ENCODE measurements at places on chromosomes 5 and 9.

DNA sequence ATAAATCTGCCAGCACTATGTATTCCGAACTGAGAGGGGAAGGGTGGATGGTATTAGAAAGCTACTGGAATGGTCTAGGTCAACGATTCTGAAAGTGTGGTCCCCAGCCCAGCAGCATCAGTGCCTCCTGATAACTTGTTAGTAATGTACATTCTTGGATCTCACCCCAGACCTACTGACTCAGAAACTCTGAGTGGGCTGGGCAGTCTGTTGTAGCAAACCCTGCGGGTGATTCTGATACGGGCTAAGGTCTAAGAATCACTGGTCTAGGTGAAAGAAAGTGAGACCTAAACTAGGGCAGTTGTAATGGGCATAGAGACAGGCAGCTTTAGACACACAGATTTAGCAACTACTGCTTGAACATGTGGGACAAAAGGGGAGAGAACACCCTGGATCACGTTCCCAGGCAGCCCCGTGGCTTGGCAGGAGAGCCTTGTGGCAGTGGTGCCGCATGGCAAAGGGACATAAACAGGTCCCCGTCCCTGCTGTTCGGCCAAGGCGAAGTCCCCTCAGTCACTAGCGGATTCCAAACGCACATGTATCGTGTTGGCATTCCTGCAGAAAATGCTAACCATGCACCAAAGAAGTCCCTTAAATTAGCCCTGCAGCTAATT lies 216.3 kb downstream of the TTLL11 start:
- no peak for DNase-seq

- peak; percentile 70 for DNase-seq
Measured at GRCh38 chr5:83718195-83718825, 2.3 kb downstream of the HAPLN1 start.

DNA sequence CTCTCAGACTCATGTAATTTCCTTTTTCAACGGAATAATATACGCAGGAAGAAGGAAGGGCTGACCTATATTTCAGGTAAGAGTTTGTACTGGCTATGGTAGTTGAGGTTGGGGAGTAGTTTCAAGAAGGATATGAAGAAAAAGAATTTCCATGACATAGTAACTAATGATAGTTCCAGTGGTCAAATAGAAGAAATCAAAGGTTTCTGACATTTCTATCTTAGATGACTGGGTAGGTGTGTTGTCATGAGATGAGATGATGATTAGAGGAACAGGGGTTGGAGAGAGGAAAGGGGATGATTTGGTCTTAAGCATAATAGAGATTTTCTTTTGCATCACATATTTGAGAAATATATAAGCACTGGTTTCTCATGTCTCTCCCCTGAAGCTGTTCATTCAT lies 166.0 kb downstream of the SPATA31D1 start:
- DNase-seq, result no peak

DNA sequence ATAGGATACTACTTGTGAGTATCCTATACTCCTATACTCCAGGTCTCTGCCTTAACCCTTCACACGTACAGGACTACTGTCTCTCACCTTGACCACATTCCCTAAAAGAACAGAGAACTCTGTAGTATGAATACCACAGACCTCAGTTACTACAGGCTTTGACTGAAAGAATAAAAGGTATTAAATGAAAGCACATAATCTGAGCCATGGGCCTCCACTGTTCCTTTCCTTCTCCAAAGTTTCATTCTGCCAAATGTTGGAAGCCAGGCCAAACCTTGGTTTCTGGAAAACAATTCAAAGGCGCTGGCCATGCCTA lies 191.5 kb downstream of the TSSK1B start:
- no peak for DNase-seq

DNA sequence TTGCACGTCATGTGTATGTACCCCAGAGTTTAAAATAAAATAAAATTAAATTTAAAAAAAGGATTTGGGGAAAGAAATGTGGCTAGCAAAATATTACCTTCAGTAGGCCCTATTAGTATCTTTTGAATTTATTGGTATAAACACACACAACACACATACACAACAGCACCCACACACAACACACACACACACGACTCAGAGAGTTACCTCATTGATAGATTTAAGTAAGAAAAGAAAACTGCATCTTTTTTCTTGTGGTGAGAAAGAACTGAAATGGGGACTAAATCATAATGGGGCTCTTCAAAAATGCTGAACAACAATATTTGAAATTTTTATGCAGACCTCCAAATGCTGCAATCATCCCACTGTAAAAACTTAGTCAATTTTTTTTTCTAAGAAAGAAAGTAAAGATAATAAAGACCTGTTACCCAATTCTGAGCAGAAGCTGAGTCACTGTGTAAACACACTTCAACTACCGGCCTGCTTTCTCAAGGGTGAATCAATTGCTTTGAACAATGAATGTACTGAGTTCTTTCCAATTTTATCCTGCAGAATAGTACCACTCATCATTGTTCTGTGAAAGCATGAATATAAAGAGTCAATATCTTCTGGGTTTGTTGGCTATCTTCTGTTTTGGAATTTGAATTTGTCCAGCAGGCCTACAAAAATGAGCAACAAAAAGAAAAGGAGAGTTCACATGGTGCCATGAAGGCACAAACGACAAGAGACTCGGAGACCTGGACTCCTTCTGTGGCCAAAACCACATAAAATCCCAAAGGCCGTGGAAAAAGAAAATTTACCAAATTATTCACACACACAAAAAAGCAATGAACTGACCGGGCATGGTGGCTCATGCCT lies 57.9 kb upstream of the CCNG1 start:
- no peak for DNase-seq

DNA sequence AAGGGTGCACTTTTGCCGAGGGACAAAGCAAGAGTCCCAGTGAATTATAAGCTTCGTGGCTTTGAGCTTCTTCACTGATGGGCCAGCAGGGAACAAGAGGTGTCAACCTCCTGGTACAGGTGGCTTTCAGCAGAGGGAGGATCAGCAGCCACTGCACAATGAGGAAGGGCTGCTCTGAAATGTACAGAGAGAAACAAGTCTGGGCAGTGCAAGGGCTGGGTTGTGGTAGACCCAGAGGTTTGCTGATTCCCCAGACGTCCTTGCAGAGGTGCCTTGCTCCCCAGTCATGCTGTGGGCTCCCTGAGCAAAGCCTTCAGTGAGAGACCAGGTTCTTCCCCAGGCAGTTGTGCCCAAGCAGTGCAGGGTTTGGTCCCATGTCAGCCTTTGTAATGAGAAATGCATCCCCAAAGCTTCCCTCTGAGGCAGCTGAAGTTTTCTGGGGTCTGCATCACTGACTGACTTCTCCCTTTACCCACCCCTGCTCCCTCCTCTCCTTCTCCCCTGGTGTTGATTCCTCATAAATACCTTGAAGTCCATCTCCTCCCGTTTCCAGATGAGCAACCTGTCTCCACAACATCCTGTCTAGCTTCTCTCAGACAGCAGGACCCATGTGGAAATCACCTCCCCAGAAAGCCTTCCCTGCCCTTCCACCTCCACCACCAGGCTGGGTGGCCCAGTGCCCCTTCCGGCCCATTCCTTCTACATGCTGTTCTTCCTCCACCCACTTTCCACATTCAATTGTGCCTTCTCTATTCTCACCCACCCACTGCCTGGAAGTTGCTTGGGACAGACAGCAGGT lies 599.6 kb upstream of the ADAMTS16 start:
- no peak for DNase-seq

GRCh38 chr5:132489871-132490483 lies 596 bp downstream of the IRF1 start:
- no peak for DNase-seq

GRCh38 chr9:35073279-35073612 lies 821 bp upstream of the VCP start:
- DNase-seq, result no peak

GRCh38 chr5:135457424-135458071 lies 5.4 kb upstream of the TIFAB start:
- DNase-seq, result peak; percentile 68

- peak; percentile 15 for DNase-seq
Measured at GRCh38 chr5:23930985-23931384, 423.6 kb downstream of the PRDM9 start.

DNA sequence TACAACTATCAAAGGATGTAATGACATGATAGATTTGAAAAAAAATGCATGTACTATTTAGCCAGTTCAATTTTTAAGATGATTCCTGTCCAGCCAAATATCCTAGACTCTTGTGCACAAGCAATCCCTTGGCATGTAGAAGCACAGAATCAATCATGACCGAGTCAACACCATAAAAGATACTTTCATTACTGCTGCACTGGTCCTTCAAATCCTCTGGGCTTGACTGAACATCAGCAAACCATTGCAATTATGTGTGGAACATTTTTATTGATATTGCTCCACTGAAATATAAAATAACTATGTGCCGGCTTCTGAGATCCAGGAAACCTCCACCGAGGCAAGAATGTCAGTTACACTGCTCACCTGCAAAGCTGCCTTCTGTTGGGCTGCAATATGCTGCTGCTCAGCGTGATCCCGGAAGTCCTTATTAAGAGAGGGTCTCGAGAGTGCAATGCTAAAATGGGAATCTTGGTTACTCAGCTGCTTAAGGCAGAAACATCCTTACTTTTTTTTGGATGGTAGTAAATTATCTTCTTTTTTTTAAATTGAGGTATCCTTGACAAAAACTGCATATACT lies 28.7 kb downstream of the INIP start:
- no peak for DNase-seq

DNA sequence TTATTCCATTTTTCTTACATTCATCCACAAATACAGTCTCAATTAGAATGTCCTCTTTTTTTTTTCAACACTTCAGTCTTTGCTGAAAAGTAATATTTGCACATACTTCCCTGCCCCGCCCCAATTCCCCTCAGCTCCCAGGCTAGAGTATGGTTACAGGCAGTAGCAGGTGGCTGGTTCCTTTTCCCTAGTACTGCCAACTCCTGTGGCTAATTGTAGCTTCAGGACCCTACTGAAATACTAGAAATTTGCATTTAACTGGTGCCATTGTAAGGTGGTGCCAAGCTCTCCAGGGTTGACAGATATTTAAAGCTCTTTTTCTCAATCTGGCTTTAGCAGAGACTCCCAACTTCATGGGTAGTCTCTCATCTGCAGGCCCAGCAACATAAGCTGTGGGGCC lies 80.3 kb downstream of the FAM81B start:
- DNase-seq, result no peak

DNA sequence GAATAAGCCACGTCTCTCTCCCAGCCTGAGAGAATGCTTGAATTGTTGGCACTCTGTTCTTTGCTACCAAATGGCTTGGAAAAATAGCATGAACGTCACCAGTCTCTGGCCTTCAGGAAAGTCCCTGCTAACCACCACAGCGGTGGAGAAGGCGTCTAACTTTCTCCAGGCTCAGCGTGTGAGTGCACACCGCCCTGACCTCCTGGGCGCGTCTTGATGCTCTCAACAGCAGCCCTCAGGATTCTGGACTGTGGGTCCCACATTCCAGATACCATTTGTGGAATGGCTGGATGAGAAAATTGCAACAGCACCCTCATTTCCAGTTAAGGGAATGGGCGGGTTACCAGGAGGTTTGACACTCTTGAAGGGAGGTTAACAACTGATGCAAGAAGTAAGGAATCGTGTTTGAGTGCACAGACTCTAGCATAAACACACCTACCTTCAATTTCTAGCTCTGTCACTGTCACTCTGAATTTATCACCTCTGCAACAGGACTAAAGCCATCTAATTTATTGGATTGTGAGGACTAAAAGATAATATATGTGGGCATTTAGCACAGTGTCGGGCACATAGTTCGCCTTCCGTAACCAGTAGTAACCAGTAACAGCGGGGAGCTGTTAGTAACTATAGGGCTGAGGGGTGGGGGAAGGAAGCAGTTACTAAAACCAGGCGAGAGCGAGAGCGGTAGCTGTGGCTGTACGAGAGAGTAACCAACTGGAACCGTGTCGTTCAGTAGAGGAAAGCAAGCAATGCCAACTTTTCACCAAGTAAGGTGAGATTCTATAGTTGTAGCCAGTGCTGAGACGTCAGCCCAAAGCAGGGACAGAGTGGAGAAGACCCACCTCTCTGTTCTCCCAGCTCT lies 807 bp upstream of the PLGRKT start:
- DNase-seq, result no peak

- no peak for DNase-seq
Measured at GRCh38 chr5:114953565-114953964, 216.1 kb downstream of the TRIM36 start.

DNA sequence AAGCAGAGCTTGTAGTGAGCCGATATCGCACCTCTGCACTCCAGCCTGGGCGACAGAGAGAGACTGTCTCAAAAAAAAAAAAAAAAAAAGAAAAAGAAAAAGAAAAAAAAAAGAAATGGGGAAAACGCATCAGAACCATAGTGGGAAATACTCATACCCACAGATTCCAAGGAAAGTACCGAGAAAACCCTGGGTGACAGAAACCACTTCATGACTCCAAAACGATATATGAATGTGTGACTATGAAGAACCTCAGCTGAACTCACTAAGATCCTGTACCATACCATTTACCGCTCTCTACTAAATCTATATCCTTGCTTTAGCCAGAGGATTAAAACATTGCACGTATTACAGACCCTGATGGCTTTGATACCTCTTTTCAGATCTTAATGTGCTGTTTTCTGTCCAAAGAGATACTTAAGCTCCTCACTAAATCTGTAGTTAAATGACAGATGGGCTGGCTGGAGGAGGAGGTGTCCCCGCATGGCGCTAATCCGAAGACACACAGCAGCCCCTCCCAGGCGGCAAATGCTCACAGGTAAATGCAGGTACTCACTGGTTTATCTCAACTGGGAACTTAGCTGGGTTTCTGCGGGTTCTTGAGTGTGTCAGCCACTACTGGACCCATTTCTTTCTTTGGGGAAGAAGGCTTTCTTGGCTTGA lies 2.8 kb downstream of the LPCAT1 start:
- no peak for DNase-seq

- no peak for DNase-seq
Measured at GRCh38 chr5:54628050-54628449, 110.5 kb downstream of the SNX18 start.

- no peak for DNase-seq
Measured at GRCh38 chr5:124887223-124887622, 140.8 kb upstream of the ZNF608 start.

DNA sequence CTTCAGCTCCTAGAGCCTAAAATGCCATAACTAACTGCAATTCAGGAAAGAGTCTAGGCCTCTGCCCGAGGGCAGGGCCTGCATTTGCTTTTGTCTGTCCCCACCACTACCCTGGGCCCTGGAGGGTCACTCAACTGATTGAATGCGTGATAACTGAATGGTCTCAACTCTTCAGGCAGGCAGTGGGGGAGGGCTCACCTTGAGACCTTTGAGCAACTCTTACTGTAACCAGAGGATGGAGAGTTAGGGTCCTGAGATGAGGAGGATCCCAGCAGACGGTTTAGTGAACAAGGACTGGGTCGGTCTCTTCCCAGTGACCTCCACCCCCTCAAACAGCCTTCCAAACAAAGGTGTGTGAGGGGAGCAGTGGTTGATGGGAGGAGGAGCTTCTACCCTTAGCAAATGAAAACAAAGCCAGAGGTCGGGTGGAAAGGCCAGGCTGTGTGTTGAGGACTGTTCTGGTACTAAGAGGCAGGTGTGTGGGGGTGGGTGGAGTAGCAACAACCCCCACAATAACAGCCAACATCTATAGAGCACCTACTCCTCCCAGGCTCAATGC lies 59.4 kb downstream of the CXXC5 start:
- DNase-seq, result peak; percentile 33
